ENCODE measurements at places on chromosomes 12 and 14. TPM values are rescaled to one million over a fixed set of nuclear protein-coding genes. Genes with fewer than 3 reads are reported as not detected.

DNA sequence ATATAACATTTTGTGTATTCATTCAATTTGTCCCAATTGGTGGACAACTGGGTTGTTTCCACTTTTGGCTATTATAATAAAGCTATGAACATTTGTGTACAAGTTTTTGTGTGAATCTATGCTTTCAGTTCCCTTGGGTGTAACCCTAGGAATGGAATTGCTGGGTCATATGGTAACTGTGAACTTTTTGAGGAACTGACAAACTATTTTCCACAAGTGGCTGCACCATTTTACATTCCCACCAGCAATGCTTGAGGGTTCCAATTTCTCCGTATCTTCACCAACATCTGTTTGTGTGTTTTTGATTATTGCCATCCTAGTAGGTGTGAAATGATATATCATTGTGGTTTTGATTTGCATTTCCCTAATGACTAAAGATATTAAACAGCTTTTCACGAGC, 13.0 kb downstream of the LPCAT3 start:
- H3K27ac ChIP-seq: no peak overlapping the region
- no peak for DNase-seq
- no peak overlapping the region for H3K4me3 ChIP-seq
- H3K36me3 ChIP-seq: no peaks in the 10 kb centered on the region
- no peaks in the 10 kb centered on the region for H3K27me3 ChIP-seq

DNA sequence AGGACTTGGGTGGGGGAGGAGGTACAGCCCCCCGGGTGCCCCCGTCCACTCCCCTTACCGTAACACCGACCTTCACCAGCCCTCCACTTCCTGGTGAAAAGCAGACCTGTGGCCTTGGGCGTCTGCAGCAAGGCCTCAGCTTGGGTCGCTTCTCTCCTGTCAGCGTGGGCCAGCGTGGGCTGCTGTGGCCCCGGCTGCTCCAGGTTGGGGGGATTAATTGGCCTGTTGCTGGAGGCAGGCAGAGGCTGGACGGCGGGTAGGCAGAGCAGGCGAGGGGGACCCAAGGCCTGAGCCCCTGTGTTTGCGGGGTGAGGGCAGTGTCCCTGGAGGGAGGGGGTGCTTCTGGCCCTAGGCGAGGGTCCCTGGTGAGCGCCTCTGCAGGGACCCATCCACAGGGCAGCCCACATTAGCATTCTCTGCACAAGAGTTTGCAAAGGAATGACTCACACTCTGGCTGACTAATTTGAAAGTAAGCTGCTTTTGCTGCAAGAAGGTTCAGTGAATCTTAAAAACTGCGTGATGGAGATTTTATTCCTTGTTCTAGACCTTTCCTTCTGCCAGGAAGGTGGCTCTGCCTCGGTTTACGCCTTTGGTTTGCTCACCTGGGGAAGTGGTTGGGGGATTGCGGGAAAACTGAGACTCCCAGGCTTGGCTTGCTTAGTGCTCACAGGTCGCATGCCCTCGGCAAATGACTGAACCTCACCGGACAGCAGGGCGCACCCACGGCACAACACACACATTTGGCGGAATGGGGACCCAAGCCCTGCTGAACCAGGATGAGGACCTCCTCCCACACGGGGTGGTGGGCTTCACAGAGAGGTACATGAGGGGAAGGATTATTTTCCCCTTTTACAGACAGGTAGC, 37.9 kb upstream of the DLK1 start:
- no peaks in the 10 kb centered on the region for H3K36me3 ChIP-seq

GRCh38 chr14:34324363-34324795, 137.7 kb downstream of the SPTSSA start:
- no peak overlapping the region for H3K27ac ChIP-seq
- DNase-seq: no peak
- no peaks in the 10 kb centered on the region for H3K4me1 ChIP-seq
- H3K4me3 ChIP-seq: no peak overlapping the region

- peaks cover 13% of the 10 kb centered on the region for H3K4me1 ChIP-seq
- H3K36me3 ChIP-seq: no peaks in the 10 kb centered on the region
- H3K27me3 ChIP-seq: no peaks in the 10 kb centered on the region
- H3K4me3 ChIP-seq: no peak overlapping the region
- DNase-seq: no peak
- no peak overlapping the region for H3K27ac ChIP-seq
Observed at GRCh38 chr12:47160316-47161244, 80.8 kb upstream of the AMIGO2 start.

DNA sequence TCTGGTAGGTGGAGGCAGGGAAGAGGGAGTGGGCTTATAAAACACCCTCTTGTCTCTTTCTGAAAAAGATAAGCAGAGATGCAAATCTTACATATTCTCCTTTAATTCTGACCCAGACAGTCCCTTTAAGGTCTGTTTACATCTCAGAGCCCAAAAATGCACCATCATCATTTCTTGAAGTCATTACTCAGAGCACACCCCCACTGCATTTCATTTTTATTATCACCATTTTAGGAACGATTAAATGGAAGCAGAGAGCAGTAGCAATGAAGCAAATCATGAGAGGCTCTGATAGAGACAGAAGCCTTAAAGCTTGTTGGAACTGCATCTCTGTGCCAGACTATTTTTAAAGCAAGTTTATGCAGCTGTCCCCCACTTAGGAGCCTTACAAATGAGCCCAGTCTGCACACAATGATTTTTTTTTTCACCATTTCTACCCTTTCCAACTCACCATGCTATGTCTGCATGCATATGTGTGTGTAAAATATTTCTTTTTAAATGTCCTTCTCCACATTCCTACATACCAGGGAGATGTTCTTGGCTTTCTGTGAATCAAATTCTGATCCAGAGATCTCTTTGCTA, 311.0 kb downstream of the GRIN2B start:
- H3K27me3 ChIP-seq: no peaks in the 10 kb centered on the region
- H3K36me3 ChIP-seq: no peaks in the 10 kb centered on the region
- no peak for DNase-seq

DNA sequence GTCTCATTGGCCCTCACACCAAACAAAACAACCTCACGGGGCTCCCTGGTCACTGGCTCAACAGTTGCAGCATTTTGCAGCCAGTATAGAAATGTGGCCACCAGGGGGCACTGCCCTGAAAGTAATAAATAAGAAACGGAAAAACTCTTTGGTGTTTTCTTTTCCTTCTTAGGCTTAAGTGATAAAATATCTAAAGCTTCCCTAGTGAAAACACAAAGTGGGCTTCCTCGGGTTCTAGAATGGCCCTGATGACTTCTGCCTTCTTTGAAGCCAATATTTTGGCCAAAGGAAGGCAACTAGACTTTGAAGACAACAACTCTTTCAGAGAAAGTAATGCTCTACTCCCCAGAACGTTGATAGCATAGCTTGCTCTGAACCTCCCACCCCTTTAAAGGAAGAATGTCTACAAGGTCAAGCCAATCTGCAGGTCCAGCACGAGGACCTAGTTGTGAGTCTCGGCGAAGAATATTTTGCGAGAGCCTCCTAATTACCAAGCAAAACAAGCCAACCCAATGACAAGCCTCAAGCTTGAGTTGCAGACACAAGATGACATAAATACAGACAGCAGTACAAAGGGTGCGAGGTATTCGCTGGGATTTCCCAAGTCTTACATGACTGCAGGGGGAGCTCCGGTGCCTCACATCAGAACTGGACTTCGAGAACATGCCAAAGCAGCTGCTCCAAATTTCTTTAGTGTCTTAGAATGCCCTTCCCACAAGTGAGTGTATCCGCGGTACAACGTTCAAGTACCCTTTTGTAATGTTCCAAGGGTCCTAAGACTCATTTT, 2.6 kb downstream of the ITPK1 start:
- H3K4me1 ChIP-seq: peaks cover 15% of the 10 kb centered on the region
- peak overlapping the region; percentile 60 for H3K27ac ChIP-seq
- peak; percentile 96 for DNase-seq
- H3K4me3 ChIP-seq: no peak overlapping the region
- no peaks in the 10 kb centered on the region for H3K36me3 ChIP-seq
- no peaks in the 10 kb centered on the region for H3K27me3 ChIP-seq

DNA sequence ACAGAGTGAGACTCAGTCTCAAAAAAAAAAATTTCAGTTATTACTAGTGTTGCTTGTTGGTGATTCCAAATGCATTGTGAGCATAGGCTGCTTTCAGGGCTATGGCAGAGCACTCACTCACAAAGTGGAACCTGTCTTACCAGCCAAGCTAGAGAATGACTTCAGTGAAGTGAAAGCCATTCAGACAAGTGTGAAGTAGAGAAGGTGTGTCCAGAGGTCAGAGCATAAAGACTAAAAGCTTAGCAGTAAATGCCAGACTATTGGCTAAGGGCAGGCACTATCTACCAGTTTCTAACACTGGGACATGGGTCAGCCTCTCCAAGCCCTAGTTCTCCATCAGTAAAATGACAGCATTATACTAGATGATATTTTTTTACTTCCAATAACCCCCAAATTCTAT, 12.7 kb downstream of the PPP1R36 start:
- peaks cover 7% of the 10 kb centered on the region for H3K4me1 ChIP-seq
- no peak overlapping the region for H3K4me3 ChIP-seq
- no peaks in the 10 kb centered on the region for H3K36me3 ChIP-seq
- H3K27me3 ChIP-seq: no peaks in the 10 kb centered on the region

DNA sequence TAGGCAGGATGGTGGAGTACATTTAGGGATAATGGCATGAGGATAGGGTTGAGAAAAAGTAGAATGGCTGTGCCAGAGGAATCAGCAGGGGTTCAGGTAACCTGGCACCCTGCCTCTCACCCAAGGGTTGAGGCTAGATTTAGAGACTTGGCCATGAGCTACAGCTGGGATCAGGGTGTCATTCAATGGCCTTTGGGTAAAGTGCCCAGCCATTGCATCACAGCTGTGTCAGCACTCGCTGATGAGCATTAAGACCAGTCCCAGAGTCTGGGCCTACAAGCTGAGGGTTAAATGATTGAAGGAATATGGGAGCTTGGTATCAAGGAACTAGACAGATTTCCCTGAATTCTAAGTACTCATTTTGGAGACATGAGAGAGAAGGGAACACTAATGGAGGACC, 113.9 kb downstream of the PRIMA1 start:
- no peak for DNase-seq
- no peak overlapping the region for H3K4me3 ChIP-seq
- no peaks in the 10 kb centered on the region for H3K4me1 ChIP-seq

Gene HOXC9
- total RNA-seq: 4.3 TPM

Gene RNU4-1
- total RNA-seq: 4,330 TPM

Gene WNT5B
- 1.5 TPM for total RNA-seq

Gene OASL
- total RNA-seq: 0.28 TPM

Gene CACNA1C
- 3.8 TPM for total RNA-seq

Gene SCN8A
- 1.6 TPM for total RNA-seq

Gene COX8C
- not detected for total RNA-seq

Gene TPH2
- not detected for total RNA-seq

Gene SLC5A8
- 1.0 TPM for total RNA-seq

Gene SENP1
- 12.9 TPM for total RNA-seq

Gene APOF
- not detected for total RNA-seq

Gene STON2
- total RNA-seq: 10.8 TPM

All from adrenal gland (tissue), 19 donors.